ENCODE measurements at places on chromosomes 2 and 18.
A peak's percentile ranks its signal among the peaks of the same experiment; 100 is the strongest.

DNA sequence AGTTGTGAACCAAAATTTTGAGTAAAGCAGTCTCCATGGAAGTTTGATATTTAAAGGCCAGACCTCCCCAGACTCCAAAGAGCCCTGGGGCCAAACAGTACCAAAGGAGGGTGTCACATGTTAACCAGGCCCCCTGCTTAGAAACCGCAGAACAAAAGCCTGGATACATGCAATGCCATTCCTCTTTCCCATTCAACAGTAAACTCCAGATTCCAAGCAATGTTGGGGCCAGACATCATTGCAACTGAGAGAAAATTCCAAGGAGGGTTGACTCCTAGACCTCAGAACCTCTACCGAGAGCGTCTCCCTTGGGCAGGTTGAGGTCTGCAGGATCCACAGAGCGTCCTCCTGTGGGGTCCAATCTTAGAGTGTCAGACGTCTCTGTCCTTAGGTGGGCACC is 404.4 kb upstream of the SYT4 start:
- no peaks in the 10 kb centered on the region for H3K4me1 ChIP-seq
- H3K27ac ChIP-seq: no peak overlapping the region
- no peak for DNase-seq
- H3K27me3 ChIP-seq: no peaks in the 10 kb centered on the region
- no peak overlapping the region for H3K4me3 ChIP-seq
- no peaks in the 10 kb centered on the region for H3K36me3 ChIP-seq

DNA sequence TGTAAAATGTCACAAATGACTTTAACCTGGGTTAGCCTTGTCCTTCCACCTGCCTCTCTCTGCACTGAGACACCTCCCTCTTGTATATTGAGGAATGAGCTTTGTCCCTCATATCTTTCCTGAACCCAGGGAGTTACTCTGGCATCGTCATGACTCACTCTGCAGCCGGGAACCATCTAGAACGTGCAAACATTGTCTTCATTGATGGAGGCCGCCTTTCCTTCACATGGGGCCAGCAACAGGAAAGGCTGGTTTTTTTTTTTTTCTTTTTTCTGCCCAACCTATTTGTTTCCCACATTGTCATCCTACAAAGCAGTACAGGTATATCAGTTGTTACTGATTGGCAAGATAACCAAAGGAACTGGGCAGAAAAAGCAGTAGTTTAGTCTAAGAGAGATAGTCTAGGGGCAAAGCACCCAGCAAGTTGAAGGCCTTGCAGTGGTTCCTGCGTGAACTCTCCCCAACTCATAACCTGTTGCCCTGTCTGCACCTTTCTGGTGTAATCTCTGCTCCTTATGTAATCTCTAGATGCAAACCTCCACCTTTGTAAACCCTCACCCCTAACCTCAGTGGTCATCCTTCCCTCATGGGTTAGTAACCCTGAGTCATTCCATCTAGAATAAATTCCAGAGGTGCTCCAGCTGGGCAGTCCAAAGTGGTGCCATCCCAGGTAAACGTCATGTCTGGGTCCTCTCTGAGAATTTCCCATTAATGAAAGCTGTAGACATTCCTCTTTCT is 38.3 kb downstream of the SLC40A1 start:
- H3K36me3 ChIP-seq: no peaks in the 10 kb centered on the region
- DNase-seq: no peak
- H3K4me3 ChIP-seq: no peak overlapping the region
- H3K27ac ChIP-seq: no peak overlapping the region

- DNase-seq: no peak
- H3K36me3 ChIP-seq: no peaks in the 10 kb centered on the region
- H3K4me1 ChIP-seq: no peaks in the 10 kb centered on the region
- no peak overlapping the region for H3K4me3 ChIP-seq
- no peak overlapping the region for H3K27ac ChIP-seq
- H3K27me3 ChIP-seq: no peaks in the 10 kb centered on the region
Observed at GRCh38 chr2:138239902-138240491, 261.6 kb upstream of the SPOPL start.

DNA sequence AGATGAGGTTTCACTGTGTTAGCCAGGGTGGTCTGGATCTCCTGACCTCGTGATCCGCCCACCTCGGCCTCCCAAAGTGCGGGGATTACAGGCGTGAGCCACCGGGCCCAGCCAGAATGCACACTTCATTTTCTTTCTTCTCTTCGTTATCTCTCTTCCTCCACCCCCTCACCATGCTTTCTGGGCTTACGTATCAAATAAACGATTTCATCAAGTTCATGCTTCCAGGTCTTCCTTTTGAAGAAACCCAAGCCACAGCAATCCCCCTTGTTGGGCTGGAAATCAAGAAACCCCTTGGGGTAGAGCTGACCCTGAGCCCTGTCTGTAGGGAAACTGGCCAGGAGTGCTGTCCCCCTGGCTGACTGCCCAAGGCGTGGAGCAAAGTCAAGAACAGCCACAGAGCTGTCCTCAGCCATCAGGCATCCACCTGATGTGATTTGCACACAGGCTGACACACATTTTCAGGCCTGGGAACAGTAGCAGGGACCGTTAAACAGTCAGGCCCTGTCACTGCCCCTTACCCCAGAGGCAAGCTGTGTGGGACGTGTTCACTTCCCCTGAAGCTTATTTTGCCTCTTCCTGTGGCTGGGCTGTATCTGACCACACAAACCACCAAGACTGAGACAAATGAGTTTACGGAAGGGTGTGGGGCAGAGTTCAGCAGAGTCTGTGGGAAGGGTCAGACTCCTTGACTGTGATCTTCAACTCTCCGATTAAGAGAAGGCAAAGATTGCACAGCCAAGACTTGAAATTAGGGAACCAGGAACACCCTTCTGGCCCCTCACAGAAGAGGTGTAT is 15.1 kb upstream of the NMUR1 start:
- H3K27me3 ChIP-seq: no peaks in the 10 kb centered on the region
- peak overlapping the region; percentile 20 for H3K4me3 ChIP-seq
- no peak for DNase-seq
- peak overlapping the region; percentile 38 for H3K27ac ChIP-seq

GRCh38 chr2:3238951-3239841 is 138.4 kb downstream of the EIPR1 start:
- H3K36me3 ChIP-seq: no peaks in the 10 kb centered on the region
- no peak for DNase-seq
- H3K27me3 ChIP-seq: no peaks in the 10 kb centered on the region
- H3K27ac ChIP-seq: no peak overlapping the region
- peaks cover 37% of the 10 kb centered on the region for H3K4me1 ChIP-seq

- peak overlapping the region; percentile 69 for H3K27ac ChIP-seq
- DNase-seq: no peak
- no peaks in the 10 kb centered on the region for H3K36me3 ChIP-seq
- no peak overlapping the region for H3K4me3 ChIP-seq
- no peaks in the 10 kb centered on the region for H3K27me3 ChIP-seq
- peaks cover 62% of the 10 kb centered on the region for H3K4me1 ChIP-seq
Observed at GRCh38 chr2:108613261-108614042, 79.2 kb downstream of the LIMS1 start.

Measured in effector memory CD4-positive, alpha-beta T cell (primary cell).